ENCODE measurements at places on chromosomes 6 and 20.

DNA sequence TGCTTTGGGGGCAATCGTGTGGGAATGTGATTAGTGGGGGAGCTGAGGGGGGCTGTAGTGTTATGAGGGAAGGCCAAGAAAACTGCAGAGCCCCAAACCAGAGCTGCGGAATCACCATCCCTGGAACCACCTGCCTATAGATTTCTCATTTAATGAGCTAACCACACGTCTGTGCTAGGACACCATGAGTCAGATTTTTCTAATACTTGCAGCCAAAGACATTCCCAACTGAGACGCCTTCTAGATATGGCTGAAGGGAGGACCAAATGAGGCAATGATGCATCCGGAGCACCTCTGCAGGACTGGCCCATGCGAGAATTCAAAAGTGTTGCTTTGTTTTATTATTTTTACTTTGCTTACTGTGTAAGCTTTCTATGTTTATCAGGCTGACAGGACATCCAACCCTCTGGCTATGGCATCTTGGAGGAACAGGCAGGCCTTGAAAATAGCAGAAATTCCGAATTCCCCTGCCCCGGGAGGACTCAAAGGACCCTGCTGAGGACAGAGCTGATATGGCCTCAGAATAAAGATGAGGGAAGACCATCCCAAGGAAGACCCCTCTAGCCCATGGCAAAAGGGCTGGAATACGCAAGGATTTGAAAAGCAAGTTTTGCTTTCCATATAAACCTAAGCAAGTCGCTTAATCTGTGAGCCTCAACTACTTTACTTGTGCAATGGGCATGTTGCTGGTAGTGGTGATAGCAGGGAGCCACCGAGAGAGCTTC, 3.1 kb upstream of the PTGIS start:
- DNase-seq: peak; percentile 62

- DNase-seq: no peak
These were observed 125.1 kb upstream of the LOC128125822 start for GRCh38 chr6:63447134-63447533.

DNA sequence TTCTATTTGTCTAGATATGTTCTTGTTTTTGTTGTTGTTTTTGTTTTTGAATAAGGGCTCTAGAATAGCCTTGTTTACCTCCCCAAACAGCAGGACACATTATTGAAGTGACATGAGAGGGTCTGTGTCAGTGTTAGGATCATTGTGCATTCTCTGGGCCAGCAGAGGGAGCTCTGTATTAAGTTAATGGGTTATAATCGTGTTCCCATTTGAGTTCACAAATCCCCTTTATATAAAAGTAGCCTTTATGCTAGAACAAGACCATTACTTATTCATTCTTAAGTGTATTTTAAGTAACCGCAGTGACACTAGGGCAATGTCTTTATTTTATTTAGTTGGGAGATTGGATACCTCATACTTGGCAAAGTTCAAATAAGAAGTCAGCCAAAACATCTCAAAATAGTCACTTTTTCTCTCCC, 44.8 kb downstream of the STK4 start:
- DNase-seq: peak; percentile 75

DNA sequence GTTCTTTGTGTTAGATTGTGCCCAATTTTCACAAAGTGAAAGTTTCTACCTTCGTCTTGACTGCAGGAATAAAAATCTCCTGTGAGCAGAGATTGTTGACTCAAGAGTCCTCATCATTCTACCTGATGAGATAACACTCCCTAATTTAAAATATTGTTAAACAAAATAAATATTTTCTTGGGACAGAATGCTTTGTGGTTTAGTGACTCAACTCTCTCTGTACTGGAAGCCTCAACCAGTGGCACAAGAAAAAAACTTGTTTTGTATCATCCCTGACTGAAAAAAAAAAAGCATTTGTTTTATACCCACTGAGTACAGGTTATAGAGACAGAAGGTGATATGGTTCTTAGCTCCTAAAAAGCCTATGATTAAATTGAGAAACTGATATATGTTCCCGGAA, 78.9 kb downstream of the CRYBG1 start:
- peak; percentile 41 for DNase-seq

- DNase-seq: no peak
These were observed 76.2 kb downstream of the SMOC2 start for GRCh38 chr6:168516944-168517741.

DNA sequence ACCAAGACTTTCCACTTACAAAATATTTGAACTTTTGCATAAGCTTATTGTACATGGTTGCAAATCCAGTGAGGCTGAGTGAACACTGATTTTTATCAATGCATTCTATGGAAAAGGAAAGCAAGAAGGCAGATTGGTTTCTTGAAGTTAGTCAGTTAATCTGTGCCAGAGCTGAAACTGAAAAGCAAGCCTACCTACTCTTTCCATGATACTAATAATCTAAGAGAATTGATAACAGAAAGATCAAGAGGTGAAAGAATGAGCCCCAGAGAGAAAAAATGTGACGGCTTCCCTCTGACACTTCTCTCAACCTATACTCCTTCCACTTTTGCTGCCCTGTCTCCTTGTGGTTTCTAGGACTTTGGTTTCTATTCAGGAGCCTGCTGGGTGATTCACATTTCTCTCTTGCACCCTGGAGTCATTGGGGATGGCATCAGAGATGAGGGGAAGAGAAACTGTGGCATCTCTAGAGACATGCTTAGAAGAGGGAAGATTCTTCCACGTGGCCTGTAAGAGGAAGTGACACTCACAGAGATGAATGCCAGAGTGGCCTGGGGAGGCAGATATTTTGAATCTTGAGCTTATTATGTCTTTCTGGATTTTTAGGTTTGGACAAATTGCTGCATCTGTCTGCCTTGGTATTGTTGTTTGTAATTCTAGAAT, 158.6 kb upstream of the RIMS1 start:
- no peak for DNase-seq

- DNase-seq: peak; percentile 37
These were observed 32.8 kb downstream of the APCDD1L start for GRCh38 chr20:58482416-58482815.

GRCh38 chr20:50794846-50795634, at the start of gene BCAS4:
TSS of gene BCAS4 (plus strand) at chr20:50795061. CDS start at chr20:50795084, 23 bp downstream.
- DNase-seq: peak; percentile 70

DNA sequence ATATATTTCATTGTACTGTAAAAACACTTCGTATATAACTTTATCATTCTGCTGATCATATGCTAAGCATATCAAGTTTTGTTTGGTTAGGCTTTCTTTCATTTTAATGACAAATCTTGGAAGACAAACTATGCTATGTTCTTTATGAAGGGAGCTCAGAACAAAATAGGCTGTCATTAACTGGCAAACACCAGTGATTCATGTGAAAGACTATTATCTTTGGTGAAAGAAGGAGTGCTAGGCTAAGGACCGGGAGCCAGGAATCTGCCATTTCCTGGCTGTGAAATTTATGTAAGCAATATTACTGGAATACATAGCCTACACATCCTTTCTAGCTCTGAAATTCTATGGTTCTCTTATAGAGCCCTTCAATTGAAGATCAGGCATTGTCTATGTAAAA, 136.2 kb upstream of the CCN2 start:
- DNase-seq: peak; percentile 42

GRCh38 chr20:31674895-31675827, 37.4 kb downstream of the COX4I2 start:
- DNase-seq: peak; percentile 88

DNA sequence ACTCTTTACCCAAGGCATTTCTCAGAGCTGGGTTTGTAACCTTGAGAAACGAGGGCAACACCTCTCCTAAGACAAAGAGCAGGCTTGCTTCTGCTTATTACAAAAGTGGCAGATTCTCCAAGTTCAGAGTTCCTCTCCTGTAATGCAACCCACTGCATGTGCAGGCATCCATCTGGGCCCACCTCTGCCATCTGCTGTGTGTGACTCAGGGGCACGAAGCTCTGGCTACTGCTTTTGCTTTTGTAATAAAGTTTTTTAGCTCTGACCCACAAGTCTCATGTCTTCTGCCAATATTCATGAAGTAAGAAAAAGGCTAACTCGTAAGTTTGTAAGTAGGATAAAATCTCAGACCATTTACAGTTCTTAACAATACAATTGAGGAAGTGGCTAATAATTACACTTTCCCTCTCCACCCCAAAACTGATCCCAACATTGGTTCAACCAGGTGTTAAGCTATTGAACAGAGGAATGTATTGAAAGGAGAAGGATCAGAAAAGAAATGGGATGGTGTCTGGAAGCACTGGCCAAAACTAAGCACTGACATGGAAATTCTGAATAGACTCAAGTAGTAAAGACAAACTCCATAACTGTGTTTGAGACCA, 51.7 kb upstream of the SMLR1 start:
- DNase-seq: peak; percentile 56

GRCh38 chr20:13771853-13772453, 12.8 kb downstream of the ESF1 start:
- DNase-seq: peak; percentile 36

GRCh38 chr20:58709013-58709702, 16.6 kb downstream of the NPEPL1 start:
- no peak for DNase-seq

GRCh38 chr20:1920252-1920651, 25.0 kb downstream of the SIRPA start:
- DNase-seq: no peak

GRCh38 chr6:26021001-26021349, 58.4 kb downstream of the TRIM38 start:
- peak; percentile 82 for DNase-seq

DNA sequence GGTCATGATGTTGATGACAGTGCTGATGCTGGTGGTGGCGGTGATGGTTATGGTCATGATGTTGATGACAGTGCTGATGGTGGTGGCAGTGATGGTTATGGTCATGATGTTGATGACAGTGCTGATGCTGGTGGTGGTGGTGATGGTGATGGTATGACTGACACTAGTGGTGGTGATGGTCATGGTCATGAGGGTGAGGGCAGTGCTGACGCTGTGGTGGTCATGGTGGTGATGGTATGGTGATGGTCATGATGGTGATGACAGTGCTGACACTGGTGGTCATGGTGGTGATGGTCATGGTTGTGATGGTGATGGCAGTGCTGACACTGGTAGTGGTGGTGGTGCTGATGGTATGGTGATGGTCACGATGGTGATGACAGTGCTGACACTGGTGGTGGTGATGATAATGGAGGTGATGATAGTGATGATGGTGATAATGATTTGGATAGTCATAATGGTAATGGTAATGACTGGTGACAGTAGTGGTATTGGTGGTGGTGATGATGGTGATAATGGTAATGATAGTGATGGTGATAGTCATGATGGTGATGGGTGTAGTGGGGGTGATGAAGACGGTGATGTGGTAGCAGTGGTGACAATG, 206.2 kb downstream of the CDH4 start:
- DNase-seq: no peak

DNA sequence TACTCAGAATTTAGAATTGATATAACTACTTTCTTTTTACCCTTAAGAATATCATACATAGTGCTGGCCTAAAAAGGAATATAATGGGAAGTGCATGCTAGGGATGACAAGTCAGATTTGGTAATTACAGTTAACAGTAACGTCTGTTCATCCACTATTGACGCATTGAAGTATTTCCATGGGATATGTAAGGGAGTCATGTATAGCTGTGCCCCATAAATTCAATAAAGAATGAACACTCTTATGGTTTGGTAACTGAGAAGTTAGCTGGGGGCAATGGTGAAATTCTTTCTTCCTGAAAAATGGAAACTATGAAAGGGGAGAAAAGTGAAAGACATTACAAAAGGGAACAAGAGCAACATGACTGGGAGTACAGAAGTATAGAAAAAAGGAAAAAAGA, 2.6 kb upstream of the COL19A1 start:
- no peak for DNase-seq

DNA sequence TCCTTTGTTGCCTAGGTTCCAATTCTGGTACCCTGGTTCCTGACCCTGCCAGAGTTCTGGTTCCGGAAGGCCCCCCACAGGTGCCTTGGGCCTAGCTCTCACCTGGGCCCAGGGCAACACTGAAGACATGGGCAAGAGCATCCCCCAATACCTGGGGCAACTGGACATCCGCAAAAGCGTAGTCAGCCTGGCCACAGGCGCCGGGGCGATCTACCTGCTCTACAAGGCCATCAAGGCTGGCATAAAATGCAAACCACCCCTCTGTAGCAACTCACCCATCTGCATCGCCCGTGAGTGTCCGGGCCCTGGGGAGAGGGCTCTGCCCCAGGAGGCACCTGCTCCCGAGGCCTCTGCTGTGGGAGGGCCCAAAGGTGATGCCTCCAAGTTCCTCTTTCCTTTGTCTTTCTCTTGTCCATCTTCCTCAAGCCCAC, at the start of gene ARMC12:
ARMC12 (plus strand) TSS at position 51 of the 431 bp plus-strand sequence; CDS start at position 128, 77 bp downstream.
- no peak for DNase-seq

GRCh38 chr6:10203651-10204050, 211.2 kb downstream of the TFAP2A start:
- DNase-seq: no peak

DNA sequence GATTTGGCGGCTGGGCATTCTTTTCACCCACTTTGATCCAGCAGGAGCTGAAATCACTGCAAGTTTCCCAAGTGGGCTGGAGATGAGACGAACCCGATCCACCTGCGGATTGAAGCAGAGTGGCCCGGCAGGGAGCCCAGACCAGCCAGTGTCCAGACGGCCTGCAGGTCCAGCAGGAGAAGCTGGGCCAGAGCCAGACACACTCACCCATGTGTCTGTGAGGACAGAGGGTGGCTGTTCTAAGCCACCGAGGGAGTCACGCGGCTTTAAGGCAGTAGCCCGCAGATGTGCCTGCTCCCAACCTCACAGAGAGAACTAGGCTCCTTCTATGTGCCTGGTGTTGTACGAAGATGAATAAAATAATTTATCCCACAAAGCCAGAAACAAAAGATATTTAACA, 200.7 kb downstream of the WDR27 start:
- no peak for DNase-seq

DNA sequence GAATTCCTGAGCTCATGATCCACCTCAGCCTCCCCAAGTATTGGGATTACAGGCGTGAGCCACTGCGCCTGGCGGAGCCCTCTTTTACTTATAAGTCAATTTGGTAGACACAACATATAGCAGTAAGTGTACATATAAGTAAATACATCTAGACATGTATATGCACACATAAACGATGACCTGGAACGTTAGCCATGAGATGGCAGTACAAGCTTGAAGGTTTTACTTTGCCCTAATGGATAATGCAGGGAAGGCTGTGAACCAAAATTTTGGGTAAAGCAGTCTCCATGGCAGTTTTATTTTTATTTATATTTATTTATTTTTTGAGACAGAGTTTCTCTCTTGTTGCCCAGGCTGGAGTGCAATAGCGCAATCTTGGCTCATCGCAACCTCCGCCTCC, 2.4 kb upstream of the GNMT start:
- peak; percentile 23 for DNase-seq

GRCh38 chr6:13655700-13656099, 40.6 kb downstream of the NOL7 start:
- DNase-seq: no peak

DNA sequence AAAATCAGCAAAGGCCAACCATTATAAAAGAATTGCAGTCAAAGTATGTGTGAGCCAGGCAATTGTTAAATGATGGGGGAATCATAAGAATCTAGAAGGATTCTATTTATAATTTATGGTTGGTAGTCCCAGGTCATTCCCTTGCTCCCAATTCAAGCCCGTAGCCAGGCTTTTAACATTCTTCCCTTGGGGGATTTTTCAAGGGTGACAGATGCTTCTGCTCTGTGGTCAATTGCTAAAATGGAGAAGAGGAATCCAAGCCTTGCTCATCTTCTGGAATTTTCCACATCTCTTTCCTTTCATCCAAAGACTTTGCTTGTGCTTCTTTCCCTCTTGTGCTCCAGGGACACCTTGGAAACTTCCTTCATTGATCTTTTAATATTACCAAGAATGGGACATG, 18.0 kb upstream of the BCAS1 start:
- no peak for DNase-seq

GRCh38 chr6:118319416-118319815, 228.7 kb upstream of the PLN start:
- DNase-seq: no peak

GRCh38 chr20:58481481-58482021, 33.6 kb downstream of the APCDD1L start:
- DNase-seq: peak; percentile 41
